Esophagus squamous epithelium (tissue), 5 donors: ENCODE measurements at places on chromosomes 7 and 10.

GRCh38 chr10:133260895-133261725, 15.6 kb downstream of the ADAM8 start:
- no peak for DNase-seq

GRCh38 chr7:11185179-11185815, 211.6 kb downstream of the PHF14 start:
- DNase-seq, result no peak

GRCh38 chr7:103766660-103767059, 222.8 kb downstream of the RELN start:
- no peak for DNase-seq

GRCh38 chr7:135321556-135321955, 87.9 kb downstream of the STRA8 start:
- no peak for DNase-seq

- DNase-seq, result no peak
Observed at GRCh38 chr10:77887631-77888355, 38.8 kb downstream of the DLG5 start.

DNA sequence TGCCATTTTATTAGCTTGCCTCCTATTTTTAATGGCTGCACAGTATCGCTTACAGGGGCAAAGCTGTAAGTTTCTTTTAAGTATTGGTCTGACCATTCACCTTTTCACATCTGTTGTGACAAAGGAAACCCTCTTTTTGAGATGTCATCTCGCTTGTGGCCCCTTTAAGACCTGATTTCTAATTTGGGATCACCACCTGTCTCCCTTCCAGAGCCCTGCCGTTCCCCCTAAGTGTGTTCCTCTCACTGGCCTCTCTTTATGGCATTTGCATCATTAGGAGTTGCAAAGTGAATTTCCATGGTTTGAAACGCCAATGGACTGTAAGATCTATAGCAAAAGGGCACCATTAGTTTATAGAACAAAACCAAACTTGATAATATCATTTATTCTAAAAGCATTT, 1.4 kb downstream of the EPDR1 start:
- DNase-seq, result no peak

DNA sequence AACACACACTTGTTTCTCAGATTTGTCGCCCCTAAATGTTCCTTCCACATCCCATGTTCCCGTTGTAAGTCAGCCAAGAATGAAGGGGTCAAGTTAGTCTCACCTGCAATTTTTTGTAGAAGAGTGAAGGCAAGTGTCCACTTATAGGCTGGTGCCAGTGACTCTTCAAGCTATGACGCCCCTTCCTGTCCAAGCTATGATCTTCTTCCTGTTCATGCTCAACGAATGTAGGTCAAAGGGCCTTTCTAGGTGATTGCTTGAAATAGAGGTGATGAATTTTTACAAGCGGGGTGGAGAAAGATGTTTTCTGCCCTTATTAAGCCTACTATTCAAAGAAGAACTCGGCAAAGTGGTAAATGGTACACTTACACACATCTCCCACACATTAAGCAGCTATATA, 41.0 kb downstream of the CDK1 start:
- DNase-seq, result no peak

- no peak for DNase-seq
Observed at GRCh38 chr7:150668472-150668911, 17.0 kb upstream of the GIMAP2 start.
